ENCODE measurements at places on chromosomes 5 and 9.

GRCh38 chr5:146051678-146052077 lies 53.7 kb downstream of the PLAC8L1 start:
- peak; percentile 34 for DNase-seq

DNA sequence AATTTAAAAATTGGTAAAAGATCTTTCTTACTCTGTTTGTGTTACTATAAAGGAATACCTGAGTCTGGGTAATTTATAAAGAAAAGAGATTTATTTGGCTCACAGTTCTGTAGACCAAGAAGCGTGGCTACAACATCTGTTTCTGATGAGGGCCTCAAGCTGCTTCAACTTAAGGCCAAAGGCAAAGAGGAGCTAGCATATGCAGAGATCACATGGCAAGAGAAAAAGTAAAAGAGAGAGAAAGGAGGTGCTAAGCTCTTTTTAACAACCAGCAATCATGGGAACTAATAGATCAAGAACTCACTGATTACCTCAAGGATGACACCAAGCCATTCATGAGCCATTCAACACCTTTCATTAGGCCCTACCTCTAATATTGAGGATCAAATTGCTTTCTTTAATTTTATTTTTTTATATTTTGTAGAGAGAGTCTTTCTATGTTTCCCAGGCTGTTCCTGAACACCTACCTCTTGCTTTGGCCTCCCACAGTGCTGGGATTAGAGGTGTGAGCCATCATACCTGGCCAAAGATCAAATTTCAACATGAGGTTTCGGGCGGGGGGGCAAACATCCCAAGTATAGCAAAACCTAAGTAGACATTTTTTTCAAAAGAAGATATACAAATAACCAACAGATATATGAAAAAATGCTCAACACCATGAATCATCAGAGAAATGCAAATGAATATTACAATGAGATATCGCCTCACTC lies 16.0 kb upstream of the SHC3 start:
- no peak for DNase-seq

DNA sequence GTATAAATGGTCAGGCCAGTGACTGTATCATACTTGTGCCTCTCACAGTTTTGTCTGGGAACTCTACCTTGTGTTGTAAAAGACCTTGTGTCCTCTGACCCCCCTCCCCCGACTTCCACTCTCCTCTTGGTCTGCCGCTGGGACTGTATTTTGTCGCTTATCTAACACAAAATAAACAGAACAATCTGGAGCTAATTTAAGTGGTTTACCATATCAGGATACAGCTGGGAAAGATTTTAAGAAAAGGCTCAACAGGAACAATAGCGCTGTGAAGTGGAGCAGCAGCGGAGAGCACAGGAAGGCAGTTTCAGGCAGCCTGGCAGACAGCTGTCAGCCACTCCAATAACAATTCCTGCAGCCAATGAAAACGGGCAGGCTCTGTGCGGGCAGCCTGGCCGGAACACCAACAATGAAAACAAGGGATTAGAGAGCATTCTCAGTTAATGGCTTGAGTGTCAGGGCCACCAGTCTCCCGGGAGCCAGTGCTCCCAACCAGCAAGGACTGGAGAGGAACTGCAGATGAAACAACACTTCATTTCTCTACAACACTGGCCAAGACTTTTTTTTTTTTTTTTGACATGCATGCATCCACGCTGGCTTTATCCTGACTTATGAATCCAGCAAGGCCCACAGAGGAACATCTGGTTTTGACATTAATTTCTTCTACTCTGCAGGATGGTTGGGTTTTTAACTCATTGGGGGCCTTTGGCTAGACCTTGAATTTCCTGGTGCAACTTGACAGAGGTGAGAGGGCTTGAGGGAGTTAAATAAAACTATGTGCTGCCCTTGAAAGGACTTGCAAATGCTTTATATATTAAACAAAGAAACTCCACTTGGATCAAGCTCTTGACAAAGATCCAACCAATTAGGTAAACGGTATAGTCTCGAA lies 76.7 kb downstream of the ARSB start:
- DNase-seq: no peak

- DNase-seq: no peak
Observed at GRCh38 chr9:137464291-137464999, 5.3 kb upstream of the NSMF start.

GRCh38 chr5:172715931-172716682 lies 54.9 kb downstream of the DUSP1 start:
- DNase-seq: no peak

GRCh38 chr5:127299678-127300077 lies 9.1 kb downstream of the MEGF10 start:
- DNase-seq: no peak

- DNase-seq: no peak
Observed at GRCh38 chr5:105619725-105620124, 2051.0 kb downstream of the EFNA5 start.

- DNase-seq: no peak
Observed at GRCh38 chr5:106818552-106818951, 852.2 kb downstream of the EFNA5 start.

DNA sequence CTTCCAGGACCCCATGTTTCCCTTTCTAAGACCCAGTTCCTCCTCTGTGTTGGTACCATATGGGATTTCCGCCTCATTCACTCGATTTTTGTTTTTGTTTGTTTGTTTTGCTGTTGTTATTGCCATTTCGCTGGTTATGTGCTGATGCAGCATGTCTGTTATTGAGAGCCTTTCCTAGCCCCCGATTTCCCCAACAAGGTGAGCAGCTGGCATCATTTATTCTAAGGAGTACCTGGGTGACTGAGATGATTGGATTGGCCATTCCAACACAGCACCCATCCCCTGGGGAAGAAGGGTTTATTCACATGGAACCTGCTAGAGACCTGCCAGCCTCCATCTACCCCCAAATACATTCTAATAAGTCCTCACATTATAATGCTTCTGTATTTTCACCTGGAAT lies 2.7 kb downstream of the GLRA1 start:
- DNase-seq: no peak

- no peak for DNase-seq
Observed at GRCh38 chr9:126058591-126058990, 268.0 kb upstream of the MVB12B start.

GRCh38 chr9:70255486-70255885 lies 3.3 kb upstream of the SMC5 start:
- no peak for DNase-seq

- DNase-seq: no peak
Observed at GRCh38 chr9:15239816-15240215, 67.2 kb downstream of the TTC39B start.
